ENCODE measurements at places on chromosomes 3 and 15.

GRCh38 chr15:57158589-57158988, 217.7 kb upstream of the CGNL1 start:
- no peak for DNase-seq

DNA sequence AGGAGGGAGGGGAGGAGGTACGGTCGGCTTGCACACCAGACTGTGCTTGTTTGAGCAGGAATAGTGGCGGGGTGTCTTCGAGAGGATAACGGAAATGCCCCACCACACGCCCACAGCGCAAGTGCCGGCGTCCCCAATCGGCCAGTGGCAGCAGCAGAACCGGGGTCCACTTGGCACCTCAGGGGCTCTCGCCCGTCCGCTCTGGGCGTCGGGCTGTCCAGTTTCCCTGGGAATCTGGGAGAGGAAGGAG, 53.7 kb downstream of the CCDC54 start:
- DNase-seq = peak; percentile 22

DNA sequence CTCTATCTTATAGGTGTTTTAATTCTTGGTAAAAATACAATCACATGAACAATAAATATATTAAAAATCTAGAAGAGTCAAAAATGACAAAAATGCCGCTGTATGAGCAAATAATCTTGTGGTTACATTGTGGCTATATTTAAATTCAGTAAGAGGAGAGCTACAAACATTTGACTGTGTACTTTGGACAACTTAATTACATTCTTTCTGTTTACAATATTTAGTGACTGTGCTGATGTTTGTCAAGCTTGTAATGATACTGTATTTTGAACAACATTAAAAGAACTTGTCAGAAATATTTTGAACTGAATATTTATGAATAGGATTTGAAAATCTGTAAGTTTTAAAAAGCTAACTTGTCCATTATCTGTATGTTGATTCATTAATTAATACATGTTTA, 598.3 kb downstream of the SI start:
- DNase-seq = no peak

DNA sequence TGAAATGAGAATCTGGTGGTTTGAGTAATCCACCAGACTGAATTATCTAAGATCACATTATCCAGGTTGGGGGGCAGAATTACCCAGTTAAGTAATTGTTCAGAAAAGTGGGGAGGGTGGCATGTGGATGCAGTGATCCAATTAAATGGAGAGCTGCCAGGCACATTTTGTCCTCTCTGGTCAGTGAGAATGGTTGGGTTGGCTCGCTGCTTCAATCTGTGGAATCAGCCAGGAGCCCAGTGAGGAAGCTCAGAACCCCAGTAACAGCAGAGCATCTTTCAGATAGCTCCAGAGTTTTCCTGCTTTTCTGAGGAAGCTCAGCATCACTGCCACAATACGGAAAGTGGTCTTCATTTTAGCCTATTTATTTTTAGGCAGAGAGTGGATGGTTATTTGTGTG, 6.4 kb upstream of the EXOG start:
- no peak for DNase-seq

DNA sequence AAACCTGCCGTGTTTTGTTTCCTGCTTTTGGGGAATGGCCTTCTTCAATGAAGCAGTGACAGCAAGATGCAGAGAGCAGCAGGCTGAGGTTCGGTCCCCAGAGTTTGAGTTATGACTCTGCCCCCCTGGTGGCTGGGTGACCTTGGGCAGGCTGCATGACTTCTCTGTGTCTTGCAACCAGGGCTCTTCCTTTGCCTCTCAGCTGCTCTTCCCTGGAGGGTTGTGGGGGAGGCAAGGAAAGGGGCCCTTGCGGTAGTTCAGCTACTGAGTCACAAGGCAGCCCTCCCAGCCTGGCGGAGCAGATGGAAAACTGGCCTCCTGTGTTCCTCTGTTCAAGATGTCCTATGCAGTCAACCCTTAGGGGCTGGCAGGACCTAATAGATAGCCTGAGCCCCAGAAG, 17.1 kb downstream of the CTXND1 start:
- DNase-seq = peak; percentile 34

DNA sequence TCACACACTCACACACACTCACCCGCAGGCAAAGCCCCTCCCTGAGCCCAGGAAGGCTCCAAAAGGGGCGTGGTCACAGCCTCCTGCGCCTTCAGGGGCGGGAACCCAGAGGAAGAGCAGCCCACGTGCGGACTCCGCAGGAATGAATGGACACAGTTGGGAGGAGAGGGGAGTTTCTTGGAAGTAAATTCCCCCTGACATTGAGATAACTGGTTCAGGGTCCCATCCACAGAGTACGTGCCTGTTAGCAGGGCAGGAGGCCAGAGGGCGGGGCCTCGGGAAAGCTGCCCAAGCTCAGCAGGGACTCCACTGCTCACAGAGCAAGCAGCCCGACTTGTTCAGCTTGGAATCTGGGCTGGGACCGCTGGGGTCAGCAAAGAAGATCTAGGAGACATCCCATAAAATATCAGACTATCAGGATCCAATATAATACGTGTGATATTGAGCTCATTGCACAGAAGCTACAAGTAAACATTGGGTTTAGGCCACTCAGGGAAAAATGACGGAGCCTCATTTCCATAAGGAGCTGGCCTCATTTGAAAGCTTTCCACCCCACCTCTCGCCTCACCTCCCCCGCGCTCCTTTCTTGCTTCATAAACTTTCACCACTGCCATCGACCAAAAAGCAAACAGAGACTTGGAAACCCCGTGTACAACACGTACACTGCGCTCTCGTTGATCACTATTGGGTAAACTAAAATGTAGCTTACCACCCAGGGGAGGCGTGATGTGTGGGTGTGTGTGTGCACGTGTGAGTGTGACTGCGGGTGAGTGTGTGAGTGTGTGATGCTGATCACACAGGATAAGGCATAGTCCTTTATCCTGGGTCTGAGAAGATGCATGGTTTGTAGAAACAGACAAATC, 36.0 kb downstream of the TM2D3 start:
- DNase-seq = no peak

- DNase-seq = no peak
Measured at GRCh38 chr3:77885381-77885780, 845.5 kb downstream of the ROBO2 start.

GRCh38 chr3:138188013-138188730, 1.1 kb downstream of the ARMC8 start:
- DNase-seq = no peak

DNA sequence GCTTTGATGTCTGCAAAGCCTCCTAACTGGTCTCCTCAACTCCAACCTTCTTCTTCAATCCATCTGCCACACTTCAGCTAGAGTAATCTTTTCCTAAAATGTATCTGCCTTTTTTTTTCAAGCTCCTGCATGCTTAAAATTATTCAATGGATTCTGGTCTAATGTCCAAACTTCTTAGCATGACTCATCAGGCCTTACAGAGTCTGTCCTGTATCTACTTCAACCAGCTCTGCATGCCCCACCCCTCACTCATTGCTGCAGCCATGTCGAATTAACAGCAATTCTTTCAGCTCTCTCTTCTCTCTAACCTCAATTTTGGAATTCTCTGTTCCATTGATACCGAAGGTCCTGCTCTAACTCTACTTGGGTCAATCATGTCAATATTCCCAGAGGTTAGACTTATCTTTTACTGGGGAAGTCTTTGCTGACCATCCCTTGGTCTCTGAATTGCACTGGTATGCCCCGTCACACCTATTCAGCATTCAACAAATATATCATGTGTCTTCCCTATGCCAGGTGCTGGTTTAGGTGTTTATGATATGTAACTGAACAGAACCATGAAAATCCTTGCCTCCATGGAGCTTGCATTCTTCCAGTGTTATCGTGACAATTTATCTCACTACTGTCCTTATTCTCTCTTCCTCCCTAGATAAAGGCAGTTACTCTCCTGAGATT, 88.5 kb upstream of the NANOGP8 start:
- no peak for DNase-seq

DNA sequence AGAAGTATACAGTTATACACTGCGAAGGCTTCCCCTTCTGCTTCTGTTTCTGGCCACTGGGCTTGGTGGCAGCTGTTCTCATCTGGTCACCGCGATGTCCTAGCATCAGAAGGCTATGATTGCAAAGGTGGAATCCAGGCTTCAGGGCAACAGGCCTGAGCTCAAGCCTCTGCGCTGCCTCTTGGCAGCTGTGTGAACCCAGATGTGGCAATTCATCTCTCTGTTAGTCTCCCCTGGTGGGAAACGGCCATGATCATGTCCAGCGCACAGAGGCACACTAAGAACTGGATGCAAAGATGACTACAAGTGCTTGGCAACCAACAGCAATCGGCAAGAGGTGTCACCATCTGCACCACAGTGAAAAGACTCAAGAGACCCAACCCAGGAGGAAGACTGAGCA, 78.9 kb downstream of the PCSK6 start:
- DNase-seq = no peak

DNA sequence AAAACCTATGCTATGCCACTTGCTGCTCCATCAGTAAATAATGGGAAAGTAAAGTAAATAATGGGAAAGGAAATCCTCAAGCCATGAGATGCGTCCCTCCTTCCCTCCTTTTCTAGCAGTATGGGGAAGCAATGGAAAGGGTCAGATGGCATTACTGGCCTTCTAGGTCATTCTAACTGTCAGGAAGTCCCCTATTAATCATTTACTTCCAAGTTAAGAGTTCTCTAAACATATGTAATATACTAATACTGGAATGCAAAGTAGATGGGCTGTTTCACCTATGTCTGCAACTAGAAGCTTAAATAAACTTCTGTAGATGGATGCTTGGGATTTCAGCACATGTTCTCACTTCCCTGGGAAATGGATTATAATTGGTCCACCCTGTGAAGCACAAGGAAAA, 55.9 kb downstream of the MDFIC2 start:
- DNase-seq = no peak

- no peak for DNase-seq
Measured at GRCh38 chr15:51262463-51262862, 75.9 kb downstream of the CYP19A1 start.

DNA sequence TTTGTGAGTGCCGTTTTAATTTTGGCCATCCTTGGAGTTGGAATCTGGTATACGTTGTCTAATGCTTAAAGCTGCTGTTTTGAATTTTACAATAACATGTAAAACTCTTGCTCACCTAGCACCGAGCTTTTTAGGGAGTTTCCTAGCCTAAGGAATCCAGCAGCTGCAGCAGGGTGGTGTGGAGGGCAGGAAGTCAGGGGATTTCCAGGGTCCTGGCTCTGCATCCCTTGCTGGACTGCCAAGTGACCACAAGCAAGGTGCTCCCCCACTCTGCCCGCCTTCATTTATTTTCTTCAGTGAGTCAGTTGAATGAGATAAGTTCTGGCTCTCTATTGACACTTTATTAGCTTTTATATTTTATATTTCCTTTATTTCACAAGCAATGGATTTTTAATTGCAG, 113.7 kb downstream of the ATG7 start:
- DNase-seq = no peak

- DNase-seq = no peak
Measured at GRCh38 chr3:30962084-30962483, 67.6 kb upstream of the GADL1 start.
